Activated CD8-positive, alpha-beta memory T cell treated with anti-CD3 and anti-CD28 coated beads for 48 hours (primary cell): ENCODE measurements at places on chromosomes 7 and 10.

DNA sequence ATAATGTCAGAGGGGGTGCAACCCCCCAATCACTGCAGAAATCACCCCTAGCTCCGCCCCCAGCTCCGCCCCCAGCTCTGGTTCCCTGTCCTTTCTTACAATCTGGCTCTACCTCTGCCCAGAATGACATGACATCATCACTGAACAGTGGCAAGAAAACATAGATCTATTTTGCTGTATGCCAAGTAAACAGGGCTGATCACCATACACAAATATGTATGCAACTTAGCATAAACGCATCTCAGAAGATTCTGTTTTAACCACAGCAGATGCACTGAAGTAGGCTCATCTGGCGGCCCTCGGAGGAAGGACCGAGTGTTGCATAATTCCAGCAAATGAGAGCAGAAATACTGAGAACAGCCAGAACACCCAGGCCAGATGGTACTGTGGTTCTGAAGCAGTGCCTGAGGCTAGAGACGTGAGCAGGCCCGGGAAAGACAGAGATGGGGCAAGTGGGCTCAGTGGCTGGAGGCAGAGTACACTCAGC lies 293.3 kb upstream of the KLF14 start:
- no peak for DNase-seq

GRCh38 chr7:81562581-81562980 lies 207.3 kb downstream of the HGF start:
- no peak for DNase-seq

DNA sequence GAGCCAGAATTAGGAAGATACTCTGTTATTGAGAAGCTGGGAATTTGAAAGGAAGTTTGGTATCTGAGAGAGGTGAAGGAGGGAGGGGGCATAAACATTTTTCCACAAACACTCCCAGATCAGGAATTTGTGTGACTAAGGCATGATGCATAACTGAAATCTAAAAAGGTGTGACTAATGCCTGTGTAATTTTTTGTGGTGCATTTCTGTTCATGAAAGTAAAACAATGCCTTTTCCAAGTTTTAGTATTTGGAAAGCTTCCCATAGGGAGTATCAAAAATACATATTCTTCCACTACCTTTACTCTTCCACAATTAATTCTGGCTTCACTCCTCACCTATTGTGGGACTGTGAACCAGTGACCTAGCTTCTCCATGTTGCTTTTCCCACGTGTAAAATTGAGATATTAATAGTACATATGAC lies 56.4 kb upstream of the CAV2 start:
- no peak for DNase-seq

DNA sequence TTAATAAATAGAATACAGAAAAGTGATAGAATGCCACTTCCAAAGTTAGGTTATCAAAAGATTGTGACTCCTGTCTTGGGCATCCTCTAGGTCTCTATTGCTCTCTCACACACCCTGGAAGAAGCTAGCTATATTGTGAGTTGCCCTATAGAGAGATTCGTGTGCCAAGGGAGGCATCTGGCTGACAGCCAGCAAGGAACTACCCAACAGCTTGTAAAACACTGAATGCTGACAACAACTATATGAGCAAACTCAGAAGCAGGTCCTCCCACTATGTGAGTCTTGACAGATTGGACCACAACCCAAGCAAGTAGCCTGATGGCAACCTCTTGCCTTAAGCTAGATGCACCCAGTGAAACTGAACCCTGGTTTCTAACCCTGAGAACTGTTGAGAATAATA lies 55.7 kb upstream of the CDK14 start:
- DNase-seq: no peak

DNA sequence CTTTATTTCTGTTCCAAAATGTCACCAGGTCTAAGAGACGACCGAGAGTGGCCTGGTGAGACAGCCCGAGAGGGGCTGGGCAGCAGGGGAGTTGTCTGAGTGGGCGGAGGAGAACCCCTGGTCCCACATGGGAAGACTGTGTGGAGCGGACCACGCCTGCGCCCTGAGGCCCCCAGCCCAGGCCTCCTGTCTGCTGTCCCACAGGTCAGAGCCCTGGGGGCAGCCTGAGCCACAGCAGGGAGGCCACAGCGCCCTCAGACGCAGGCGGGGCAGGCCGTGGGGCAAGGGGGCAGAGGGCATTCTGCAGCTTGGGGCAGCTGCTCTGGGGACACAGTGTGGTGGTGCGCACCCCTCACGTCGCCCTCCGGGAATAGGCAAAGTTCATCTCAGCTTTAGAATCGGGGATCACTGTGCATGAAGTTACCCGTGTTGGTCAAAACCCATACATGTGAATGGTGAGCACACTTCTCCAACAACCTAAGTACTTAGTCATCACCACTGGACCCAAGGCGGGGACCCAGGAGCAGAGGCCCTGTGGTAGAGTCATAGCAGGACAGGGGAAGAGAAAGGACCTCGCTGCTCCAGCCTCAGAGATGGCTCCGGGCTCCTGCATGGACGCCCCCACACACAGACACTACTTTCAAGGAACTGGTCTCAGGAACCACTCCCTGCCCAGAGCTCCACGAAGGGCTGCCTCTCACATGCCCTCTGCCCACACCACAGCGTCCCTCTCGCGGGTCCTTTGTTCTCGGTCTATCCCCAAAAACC lies 214.7 kb downstream of the ELFN1 start:
- no peak for DNase-seq

DNA sequence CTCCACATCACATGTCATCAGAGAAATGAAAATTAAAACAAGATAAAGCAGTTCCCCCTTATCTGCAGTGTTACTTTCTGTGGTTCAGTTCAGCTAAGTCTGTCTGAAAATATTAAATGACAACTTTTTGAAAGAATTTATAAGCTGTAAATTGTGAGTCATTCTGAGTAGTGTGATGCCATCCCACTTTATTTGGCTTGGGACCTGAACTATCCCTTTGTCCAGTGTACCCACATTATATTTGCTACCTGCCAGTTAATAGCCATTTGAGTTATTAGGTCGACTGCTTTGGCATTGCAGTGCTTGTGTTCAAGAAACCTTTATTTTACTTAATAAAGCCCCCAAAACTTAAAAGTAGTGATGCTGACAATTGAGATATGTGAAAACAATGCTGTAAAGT lies 804.2 kb downstream of the ANKRD7 start:
- DNase-seq: no peak

DNA sequence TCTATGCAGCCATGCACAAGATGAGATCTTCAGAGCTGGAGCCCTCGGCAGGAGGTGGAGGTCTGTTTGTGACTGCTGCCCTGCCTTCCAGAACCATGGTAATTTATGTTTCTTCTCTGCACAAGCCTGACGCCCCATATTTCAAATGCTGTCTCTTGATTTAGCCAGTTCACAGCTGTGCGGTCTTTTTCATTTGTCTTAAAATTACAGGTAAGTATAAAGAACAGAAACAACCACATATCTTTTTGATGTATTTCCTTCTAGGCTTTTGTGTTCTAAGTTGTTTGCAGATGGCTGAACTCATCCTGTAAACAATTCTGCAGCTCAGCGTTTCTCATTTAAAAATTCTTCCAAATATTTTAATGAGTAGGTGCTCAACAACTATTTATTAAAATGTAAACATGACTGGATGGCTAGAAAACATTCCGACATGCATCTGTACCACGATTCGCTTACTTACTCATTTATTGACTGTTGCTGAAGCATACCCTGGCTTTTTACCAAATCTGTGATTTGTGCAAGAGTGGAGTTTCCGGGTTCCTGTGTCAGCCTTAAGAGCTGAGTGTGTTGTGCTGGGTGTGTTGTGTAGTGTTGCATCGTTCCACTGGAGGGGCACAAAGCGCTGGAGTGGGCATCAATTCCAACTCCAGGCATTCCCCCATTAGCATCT lies 58.9 kb downstream of the PIP4K2A start:
- DNase-seq: no peak

DNA sequence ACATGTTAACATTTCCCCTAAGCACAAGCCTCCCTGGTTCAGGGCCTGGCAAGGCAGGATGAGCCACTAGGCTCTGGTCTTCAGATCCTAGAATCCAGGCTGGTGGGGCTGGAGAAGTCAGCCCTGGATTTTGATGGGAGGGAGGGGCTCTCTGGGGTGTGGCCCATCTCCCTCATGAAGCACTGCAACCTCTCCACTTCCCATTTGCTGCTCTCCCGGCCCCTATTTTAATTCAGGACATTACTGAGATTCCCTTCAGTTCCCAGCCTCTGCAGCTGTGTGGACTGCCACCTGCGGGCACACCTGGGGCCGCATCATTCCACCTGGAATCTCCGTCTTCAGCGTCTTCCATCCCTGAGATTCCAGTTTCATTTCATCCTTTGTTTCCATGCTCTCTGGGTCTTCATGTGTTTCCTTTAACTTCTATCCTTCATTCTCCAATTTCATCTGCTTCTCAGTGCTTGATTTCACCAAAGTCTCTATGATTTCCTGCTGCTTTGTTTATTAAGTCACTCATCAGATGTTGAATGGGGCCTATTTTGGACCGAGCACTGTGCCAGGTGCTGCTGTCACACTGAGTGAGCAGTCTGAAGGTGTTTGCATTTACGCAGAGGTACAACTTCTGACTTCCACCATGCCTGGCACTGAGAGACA lies 253.6 kb downstream of the WDR37 start:
- DNase-seq: no peak

- no peak for DNase-seq
Measured at GRCh38 chr7:100893910-100894721, 1.6 kb downstream of the ACHE start.

DNA sequence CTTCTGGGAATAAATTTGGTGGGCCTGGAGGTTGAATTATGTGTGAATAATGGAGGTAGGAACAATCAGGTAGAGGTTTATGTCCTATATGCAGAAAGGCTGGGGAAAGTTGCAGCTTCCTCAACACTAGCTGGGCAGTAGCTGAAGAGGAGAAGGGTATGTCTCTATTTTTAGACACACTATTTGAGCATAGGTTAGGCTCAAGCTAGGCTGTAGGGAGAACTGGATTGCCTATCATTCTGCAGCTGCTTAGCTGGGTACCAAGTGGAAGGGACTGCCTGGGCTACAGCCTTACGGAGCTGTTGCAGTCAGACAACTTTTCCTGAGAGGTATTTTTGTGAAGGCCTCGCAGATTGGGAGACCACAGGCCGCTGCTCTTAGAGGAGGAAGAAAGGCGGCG lies 67.9 kb downstream of the DENND11 start:
- no peak for DNase-seq

- no peak for DNase-seq
Measured at GRCh38 chr7:29292886-29293658, 98.5 kb downstream of the CHN2 start.

- no peak for DNase-seq
Measured at GRCh38 chr7:90721869-90722431, 125.8 kb downstream of the CDK14 start.

DNA sequence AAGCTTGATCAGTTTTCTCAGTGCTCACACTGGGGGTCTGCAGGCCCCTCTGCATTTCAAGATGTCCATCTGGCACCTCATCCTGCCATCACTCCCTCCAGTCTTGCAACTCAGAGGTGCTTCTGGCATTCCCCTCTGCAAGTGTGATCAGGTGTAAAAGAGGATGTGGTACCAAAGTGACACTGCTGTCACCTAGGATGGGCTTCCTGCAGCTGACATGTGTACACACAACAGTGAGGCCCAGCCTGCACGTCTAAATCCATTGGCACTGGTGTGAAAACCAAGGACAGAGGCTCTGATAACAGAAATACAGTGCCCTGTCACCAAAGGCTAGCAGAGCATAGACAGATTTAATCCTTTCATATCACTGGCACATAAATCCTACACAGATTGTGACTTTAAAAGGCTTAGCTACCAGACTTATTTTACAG lies 162.5 kb upstream of the CELF2 start:
- no peak for DNase-seq

DNA sequence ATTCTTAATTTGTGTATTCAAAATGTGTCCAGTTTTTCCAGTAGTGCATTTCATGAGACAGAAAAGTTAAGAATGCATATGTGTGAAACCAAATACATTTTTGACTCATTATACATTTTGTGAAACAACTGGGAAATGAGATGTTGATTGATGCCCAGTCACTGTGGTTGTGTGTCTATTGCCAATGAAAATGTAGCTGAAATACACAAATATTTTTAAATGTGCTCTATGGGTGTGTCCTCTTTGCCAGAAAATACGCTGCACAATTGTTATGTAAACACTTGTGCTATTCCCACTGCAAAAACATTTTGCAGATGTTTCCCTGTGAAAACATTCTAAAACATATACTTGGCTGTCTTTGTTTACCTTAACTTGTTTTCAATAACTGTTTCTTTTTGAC lies 395.2 kb downstream of the TFEC start:
- DNase-seq: no peak

GRCh38 chr7:158377800-158378623 lies 209.6 kb downstream of the PTPRN2 start:
- no peak for DNase-seq

DNA sequence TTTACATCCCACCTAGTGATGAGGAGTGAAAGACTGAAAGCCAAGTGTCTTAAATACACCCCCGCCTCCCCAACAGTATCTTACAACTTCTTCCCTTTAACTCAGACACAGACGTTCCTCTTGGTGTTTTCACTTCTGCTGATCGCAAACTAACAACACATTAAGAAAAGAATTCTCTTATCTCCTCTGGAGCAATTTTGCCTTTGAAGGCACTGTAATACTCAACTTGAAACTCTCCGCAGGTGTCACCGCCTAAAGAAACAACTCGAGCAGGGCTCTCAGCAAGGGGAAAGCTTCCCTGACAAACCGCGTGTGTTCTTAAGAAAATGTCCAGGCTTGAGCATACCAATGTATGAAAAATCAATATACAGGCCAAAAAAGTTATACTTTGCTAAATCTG lies 452 bp downstream of the SEMA3C start:
- no peak for DNase-seq

DNA sequence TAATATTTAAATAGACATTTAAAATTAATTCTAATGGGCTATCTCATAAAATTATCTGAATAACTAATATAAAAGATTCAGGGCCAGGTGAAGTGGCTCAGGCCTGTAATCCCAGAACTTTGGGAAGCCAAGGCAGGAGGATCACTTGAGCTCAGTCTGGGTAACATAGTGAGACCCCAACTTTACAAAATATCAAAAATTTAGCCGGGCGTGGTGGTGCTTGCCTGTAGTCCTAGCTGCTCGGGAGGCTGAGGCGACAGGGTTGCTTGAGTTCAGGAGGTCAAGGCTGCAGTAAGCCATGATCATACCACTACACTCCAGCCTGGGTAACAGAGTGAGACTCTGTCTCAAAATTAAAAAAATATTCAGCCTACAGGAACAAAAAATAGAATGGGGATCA lies 12.5 kb downstream of the NOBOX start:
- no peak for DNase-seq

DNA sequence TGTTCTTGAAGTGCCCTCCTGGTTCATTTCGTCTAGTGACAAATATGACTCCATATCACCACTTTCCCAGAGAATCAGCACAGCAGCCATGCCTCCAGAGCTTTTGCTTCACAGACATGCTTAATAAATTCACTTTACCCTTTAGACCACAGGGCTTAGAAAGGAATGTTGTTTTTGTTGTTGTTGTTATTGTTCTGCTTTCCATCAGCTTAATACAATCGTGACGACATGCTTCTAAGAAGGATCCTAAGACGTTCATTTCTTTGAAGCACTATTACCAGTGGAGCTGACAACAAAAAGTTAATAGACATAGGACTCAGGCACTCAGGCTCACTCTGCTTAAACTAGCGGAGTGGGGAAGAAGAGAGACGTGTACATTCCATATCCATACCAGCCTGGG lies 418.6 kb downstream of the KCNMA1 start:
- DNase-seq: no peak
